ENCODE measurements at places on chromosomes 7 and 10.

- peak; percentile 8 for DNase-seq
Observed at GRCh38 chr10:107409522-107409921, 245.0 kb upstream of the SORCS1 start.

- DNase-seq, result no peak
Observed at GRCh38 chr7:16850614-16851466, 30.9 kb downstream of the AGR3 start.

DNA sequence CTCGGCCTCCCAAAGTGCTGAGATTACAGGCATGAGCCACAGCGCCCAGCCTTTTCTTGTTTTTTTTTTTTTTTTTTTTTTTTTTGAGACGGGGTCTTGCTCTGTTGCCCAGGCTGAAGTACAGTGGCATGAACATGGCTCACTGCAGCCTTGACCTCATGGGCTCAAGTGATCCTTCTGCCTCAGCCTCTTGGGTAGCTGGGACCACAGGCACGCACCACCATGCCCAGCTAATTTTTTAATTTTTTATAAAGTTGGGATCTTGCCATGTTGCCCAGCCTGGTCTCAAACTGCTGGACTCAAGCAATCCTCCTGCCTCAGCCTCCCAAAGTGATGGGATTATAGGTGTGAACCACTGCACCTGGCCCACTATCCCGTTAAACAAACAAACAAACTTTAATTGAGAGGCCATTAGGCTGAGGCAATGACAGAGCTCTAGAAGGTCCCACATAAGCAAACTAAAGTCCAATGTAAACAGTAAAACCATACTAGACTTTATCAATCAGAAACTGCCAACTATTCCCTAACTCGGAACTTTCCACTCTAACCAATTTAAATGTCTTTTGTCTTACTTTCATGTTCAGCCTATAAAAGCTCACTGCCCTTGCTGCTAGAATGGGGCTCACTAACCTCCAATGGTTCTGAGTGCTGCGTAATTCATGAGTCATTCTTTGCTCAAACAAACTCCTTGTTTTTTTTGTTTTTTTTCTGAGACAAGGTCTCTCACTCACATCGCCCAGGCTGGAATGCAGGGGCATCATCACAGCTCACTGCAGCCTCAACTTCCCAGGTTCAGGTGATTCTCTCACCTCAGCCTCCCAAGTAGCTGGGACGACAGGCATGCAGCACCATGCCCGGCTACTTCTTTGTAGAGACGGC is 1.9 kb downstream of the DHX32 start:
- no peak for DNase-seq

DNA sequence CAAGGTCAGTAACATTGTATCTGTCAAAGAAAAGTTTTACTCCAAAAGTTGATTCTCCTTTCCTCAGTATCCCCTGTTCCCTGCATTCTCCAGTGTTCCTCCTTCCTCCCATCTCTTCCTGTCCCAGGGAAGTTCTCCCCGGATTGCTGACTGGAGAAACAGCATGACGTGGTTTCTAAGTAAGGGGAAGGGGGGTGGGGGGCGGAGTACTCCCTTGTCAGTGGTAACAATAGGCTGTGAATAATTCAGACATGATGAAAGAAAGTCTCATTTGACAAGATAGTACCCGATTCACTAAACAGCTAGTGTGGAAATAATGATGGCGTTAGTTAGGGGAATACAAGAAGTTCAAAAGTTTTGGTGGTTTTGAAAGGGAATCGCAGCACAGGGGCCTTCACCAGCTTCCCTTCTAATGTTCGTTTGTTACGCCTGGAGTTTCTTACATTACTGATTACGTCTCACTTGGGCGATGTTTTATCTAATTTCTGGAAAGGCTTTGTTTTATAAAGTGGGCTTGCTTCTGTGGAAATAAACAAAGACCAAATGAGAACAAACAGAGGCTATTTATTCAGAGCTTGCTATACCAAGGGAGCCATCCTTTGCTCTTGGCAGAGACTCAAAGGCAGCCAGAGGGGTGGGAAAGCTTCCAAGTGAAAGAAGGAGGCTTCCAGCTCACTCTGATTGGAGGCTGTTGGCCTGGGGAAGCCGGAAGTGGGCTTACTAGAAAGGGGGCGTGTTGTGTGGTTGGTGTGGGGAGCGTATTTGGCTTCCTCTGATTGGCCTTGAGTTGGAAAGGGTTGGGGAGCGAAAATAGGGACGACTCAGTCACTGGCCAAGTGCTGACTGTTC is 453.7 kb downstream of the SDK1 start:
- DNase-seq, result no peak
